ENCODE measurements at places on chromosomes 11 and 22.
A peak's percentile ranks its signal among the peaks of the same experiment; 100 is the strongest.

DNA sequence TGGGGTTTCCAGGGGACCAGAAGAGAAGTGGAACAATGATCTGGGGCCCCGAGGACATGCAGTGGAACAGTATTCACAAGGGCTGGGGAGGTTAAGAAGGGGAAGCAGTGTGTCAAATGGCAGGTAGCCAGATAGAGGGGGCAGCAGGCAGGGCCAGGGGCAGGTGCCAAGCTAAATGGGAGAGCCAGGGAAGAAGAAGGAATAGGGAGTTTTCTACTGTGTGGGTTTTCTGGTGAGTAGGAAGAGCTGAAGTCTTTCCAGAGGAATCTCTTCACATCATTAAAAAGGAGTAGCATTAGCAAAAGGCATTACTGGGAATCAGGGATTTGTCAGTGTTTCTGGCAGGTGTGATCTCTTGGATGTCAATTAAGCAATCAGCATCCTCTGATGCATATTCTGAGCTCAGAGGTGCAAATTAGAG, 55.8 kb downstream of the IRAG1 start:
- no peak for DNase-seq

- no peak for DNase-seq
Observed at GRCh38 chr22:32618441-32619140, 144.0 kb downstream of the FBXO7 start.

DNA sequence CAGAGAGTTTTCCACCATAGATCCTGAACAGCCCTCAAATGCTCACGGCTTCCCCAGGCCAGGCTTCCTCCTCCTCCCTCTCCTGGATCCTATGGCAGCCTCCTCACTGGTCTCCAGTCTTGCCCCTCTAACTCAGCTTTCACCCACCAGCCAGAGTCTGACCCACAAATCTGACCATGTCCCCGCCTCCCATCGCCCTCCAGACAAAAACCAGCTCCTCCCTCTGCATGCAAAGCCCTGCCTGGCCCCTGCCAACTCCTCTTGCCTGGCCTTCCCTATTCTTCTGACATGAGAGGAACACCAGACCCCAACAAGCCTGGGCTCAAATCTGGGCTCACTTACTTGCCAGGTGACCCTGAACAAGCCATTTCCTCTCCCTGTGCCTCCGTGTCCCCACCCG, 32.4 kb upstream of the PDE2A start:
- DNase-seq = no peak

DNA sequence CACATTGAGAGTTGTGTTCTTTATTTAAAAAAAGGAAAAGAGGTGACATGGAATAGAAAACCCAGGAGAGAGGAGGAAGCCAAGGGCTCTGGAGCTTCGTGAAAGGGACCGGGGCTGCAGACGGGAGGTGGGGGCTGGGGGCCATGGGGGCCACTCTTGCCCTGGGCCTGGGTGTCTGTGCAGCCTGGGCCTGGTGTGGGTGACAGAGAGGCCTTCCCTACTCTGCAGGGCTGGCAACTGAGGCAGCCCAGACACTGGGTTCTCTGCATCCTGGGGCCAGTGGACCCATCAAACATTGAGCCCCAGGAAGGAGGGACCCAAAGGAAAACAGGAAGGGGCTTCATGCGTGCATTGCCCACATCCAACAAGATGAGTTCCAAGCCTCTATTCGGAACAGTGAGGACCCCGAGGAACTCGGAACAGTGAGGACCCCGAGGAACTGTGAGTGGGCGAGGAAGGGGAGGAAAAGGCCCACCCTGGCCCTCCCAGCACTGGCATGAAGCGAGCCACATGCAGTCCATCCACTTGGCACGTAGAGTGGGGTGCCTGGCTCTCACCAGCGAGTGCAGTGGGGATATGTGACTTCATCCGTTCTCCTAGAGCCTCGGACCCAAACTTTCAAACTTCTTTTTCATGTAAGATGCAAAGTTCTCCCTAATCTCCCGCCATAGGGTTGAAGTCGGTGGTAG, 1121.6 kb downstream of the BRD1 start:
- DNase-seq = no peak

GRCh38 chr11:19777377-19778102, 64.9 kb downstream of the NAV2 start:
- no peak for DNase-seq

DNA sequence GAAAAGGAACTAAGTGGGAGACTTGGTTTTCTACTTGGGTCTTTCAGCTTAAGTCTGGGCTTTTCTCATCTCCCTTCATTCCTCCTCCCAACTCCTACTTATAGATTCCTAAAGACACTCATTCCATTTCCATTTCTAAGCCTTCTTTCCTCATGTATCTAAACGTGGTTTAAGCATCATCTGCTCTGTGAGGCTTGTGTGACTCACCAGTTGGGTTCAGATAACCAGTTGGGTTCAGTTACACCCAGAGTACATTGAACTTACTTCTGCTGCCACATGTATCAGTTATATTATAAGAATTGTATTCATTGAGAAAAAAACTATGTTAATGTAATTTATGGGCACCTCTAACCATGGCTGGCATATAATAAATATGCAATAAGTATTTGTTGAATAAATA, 831.2 kb upstream of the CCDC90B start:
- no peak for DNase-seq

DNA sequence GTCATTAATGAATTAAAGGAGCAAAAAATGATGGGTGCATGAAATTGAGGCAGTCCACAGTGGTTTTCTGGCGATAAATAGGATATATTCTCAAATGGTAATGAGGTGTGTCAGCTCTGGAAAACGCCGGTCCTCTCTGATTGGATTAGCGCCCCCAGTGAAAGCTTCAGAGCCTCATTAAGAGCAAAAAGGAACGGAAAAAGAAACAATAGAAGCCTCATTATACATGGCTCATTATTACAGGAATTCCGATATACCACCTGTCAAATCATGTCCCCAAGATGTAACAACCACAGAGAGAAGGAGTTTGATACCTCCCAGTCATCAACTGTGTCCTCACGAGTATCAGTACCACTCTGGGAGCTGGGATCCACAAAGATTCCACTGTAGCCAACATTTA, 175.7 kb upstream of the PITPNB start:
- no peak for DNase-seq

- no peak for DNase-seq
Observed at GRCh38 chr11:64400102-64400501, 41.1 kb downstream of the RPS6KA4 start.

- DNase-seq = no peak
Observed at GRCh38 chr22:23789638-23790037, 2.9 kb downstream of the SMARCB1 start.

GRCh38 chr11:19553683-19554333, 158.8 kb upstream of the NAV2 start:
- peak; percentile 62 for DNase-seq

DNA sequence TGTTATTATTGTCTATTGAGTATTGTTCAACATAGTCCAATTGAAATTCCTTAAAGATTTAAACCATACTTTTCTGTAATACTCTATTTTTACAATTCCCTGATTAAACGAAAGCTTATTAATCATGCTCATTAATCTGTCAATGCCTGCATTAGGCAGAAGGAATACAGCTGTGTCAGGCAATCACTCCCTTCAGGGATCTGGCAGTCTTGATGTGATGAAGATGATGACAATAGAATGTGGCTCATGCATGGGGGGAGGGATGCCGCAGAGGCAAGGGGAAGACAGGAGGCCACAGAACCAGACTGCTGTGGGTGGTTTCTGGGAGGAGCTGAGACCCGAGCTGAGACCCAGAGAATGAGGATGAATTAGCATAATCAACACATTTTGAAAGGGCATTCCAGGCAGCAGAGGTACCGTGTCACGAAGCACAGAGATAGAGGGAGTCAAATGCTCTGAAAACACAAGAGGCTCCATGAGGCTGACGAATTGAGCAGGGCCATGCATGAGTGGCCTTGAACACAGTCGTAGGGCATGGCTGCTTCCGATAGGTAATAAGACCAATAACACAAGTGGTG, 1075.5 kb downstream of the OPCML start:
- no peak for DNase-seq

DNA sequence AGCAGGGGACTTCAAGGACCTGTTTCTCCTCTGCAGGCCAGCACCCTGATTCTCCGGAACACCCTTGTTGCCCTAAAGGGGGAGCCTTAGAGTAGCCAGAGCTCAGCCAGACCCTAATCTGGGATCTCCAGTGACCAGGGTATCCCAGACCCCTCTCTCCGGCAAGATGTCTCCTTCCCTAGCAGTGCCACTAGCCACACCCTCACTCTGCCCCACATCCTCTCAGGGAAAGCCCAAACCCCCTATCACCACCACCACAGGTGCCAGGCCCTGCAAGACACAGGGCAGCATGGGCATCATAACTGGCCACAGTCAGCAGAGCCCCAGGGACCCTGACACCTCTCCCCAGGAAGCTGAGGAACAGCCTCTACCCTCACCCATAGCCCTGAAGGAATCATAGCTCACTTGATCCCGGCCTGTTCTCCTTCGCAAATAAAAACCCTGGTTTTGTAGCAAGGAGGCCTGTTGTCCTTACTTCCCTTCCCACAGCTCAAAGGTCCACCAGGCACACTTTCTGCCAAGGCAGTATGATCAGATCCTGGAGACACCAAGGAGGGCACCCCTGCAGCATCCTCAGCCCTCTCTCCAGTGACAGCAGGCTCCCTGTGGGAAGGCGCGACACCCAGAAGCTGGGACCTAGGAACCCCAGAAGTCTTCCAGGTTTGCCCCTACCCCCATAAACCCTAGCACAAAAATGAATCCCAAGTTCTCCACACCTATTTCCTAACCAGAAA, 4.6 kb downstream of the CFL1 start:
- no peak for DNase-seq

GRCh38 chr11:82995235-82995634, 76.5 kb downstream of the RAB30 start:
- no peak for DNase-seq

GRCh38 chr11:17593466-17594245, 46.6 kb downstream of the OTOG start:
- no peak for DNase-seq

DNA sequence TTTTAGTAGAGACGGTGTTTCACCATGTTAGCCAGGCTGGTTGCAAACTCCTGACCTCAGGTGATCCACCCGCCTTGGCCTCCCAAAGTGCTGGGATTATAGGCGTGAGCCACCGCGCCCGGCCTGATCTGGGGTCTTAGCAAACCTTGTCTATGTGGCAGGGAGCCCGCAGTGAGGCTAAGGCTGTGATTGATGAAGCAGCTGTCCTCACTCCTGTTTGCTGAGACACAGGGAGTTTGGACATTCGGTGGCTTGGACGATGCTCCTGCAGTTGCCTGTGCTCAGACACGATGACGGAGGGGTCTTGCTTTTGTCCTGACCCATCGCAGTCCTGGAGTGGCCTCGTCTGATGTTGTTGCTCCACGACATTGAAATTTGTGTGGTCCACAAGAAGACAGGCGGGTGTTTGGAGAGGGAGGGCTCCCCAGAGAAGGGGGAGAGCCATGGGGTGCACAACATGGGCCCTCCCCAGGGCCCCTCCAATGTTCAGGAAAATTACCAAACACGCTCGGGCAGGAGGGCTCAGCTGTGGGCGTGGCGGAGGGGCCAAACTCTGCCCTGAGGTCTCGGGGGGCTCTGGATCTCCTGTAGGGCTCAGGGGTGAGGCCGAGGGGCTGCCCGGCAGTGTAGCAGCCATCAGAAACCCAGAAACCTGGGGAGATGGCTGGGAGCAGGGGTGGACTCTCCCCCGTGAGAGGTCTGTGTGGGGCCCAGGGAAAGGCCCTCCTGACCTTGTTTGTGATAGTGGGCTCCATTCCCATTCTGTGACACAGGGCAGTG, 41.8 kb upstream of the PRR5 start:
- DNase-seq = no peak

DNA sequence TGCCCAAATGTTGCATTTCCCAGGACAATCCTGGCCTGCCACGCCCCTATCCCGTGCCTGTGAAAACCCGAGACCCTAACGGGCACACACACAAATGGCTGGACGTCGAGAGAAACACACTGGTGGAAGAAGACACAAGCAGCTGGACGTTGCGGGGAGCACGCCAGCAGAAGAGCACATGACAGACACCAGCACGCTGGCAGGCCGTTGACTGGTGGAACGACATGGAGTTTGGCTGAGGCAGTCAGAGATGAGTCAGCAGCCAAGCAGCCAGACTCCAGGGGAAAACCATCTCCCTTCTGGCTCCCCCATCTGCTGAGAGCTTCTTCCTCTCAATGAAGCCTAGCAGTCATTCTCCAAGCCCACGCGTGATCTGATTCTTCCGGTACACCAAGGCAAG, 606.7 kb upstream of the LRRC4C start:
- no peak for DNase-seq

- no peak for DNase-seq
Observed at GRCh38 chr11:104918113-104918824, 20.0 kb upstream of the CASP12 start.

DNA sequence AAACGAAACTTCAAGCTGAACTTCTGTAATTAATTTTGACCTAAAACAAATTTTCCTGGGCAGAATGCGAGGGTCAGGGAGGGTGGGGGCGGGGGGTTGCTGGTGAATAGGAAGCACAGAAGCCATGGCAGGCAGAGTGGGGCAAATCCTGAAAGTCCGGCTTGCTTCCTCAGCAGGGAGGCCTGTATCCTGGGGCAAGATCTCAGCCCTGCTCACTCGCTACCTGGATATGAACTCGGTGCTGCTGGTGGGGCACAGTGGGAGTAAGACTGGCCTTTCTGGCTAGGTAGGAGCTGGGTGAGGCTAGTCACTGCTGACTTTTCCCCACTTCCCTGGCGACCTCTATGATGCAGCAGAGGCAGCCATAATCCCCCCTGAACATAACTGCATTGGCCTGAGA, 168.9 kb upstream of the CHORDC1 start:
- DNase-seq = no peak

GRCh38 chr11:90805172-90805571, 582.3 kb upstream of the CHORDC1 start:
- DNase-seq = no peak

DNA sequence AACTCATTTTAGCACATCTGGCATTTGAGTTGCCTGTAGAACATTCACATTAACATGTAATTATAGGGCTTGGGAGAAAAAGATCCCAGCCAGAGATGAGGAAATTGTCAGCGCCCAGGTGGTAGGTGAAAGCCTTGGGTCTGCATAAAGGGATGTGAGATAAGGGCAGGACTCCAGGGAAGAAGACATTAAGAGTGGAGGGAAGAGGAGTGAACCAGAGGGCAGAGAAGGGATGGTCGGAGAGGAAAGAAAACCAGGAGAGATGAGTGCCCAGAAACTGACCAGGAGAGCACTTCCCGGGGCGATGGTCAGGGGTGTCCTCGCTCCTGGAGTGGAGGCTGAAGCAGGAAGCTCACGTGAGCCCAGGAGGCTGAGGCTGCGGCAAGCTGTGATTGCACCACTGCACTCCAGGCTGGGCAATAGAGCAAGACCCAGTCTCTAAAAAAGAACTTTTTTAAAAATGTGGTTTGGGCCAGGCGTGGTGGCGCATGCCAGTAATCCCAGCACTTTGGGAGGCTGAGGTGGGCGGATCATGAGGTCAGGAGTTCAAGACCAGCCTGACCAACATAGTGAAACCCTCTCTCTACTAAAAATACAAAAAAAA, 20.3 kb upstream of the DGKZ start:
- DNase-seq = no peak

- no peak for DNase-seq
Observed at GRCh38 chr11:113841691-113842090, 33.7 kb downstream of the USP28 start.

- no peak for DNase-seq
Observed at GRCh38 chr22:45843986-45844385, 133.0 kb downstream of the WNT7B start.

GRCh38 chr11:128516886-128517285, 70.5 kb downstream of the ETS1 start:
- DNase-seq = no peak

All from T-helper 2 cell (primary cell).